ENCODE measurements at places on chromosomes 4 and X. TPM values are rescaled to one million over a fixed set of nuclear protein-coding genes. Genes with fewer than 3 reads are reported as not detected.

- no peak for DNase-seq
Observed at GRCh38 chr4:158397781-158398180, 123.9 kb upstream of the RXFP1 start.

TCEAL5 gene
- not detected for total RNA-seq

GRCh38 chr4:124740501-124740900, 28.0 kb upstream of the ANKRD50 start:
- DNase-seq = no peak

S100P gene
- total RNA-seq = 0.29 TPM

DNA sequence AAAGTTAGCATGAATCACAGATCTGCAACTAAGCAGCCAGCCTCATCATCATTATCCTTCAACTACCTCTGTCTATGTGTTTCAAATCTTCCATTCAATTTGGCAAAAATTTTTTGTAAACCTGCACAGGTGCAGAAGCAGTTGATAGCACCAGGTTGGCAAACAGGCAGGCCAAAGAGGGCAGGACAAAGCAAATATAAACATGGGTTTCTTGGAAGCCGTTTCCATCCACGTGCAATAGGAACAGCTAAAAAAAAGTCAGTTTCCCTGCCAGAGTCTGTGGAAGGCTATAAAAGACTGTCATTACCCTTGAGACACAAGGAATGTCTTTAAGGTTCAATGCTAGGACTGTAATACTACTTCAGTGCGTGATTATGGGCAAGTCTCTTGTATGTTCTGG, 253.2 kb downstream of the PDHA2 start:
- DNase-seq = no peak

Measured in osteoblast (primary cell).